COR-L47 (cell line): ENCODE measurements at places on chromosomes 4 and X.

DNA sequence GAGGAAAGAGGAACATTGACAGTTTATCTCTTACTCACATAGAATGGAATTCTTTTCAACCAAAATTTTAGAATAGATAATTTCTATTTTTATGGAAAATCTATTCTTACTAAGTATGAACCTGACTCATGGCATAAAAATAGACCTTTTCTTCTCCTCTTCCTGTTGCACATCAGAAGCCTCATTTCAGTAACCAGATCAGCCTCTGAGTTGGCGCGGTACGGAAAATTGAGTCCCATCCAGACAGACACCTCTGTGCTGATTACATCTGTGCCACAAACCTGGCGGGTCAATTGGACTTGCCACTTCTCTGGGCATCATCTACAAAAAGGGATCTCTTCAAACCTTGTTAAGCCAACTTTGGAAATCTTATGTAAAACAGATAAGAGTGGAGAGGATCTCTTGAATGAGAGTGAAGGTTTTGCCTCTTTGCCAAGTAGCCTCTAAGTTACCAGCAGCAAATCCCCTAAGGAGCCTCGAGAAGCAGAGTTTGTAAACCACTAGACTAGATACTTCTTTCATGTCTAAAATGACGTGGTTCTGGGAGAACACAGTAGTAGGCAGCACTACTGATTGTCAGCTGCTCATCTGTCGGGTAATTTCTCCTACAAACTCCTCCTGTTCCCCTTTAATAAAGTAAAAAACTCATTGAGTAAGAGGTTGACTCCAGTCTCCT lies 37.4 kb downstream of the TENM3 start:
- no peak for DNase-seq

GRCh38 chrX:20221902-20222301 lies 44.8 kb downstream of the RPS6KA3 start:
- no peak for DNase-seq

- no peak for DNase-seq
Measured at GRCh38 chr4:126800575-126801141, 832.1 kb upstream of the INTU start.

GRCh38 chr4:153763404-153763803 lies 3.6 kb upstream of the RNF175 start:
- no peak for DNase-seq
